Islet precursor cell (in vitro differentiated cells): ENCODE measurements at places on chromosomes 7 and 10.

DNA sequence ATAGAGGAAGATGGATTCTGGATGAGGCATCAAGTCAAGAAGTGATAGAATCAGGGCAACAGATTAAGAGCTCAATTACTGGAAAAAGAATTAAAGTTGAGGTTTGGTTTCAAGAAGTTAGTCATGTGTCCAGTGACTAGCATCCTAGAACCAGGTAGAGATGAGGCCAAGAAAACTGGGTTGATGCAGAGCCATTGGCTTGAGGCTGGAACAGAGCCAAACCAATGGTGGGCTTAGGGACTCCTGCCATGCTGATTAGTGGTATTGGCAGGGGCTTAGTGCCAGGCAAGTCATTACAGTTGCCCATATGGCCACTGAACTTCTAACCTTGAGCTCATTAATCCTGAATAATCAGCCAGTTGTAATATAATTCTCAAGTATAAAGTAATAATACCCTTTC lies 18.5 kb downstream of the ZNF277 start:
- no peak for DNase-seq

DNA sequence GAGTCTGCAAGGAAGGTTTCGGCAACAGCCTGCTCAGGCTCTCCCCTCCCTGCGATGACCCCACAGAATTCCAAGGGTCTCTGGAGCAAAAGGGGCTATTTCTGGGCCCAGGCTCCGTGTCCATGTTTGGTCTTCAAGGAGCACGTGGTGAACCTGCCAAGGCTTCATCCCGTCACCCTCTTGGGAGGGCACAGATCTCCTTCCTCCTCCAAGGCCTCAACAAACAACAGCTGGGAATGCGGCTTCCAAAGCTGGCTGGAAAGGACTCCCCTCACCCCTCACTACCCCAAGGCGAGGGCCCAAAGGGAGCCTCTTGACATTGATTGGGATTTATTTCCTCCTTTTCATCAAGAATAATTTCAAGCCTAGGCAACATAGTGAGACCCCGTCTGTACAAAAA lies 14.0 kb upstream of the KPNA7 start:
- DNase-seq = no peak

- DNase-seq = no peak
Measured at GRCh38 chr7:19139706-19140327, 5.4 kb downstream of the FERD3L start.

DNA sequence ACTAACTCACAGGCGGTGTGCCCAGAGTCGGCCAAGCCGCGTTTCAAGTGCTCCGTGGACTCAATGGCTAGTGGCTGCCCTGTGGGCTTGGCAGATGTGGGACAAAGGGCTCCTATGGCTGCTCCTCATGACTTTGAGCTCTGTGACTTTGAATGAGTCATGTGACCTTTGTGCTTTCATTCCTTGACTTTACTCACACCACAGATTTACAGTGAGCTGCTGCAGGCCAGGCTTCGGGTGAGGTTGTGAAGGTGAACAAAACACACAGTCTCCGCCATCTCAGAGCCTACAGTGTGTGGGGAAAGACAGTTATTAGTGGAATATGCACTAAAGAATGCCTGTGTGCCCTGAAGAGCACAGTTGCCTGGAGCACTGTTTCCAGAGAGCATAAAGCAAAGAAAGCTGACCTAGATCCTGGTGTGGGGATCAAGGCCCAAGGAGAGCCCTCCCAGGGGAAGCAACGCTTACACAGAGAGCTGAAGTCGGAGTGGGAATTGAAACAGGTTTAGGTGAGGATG lies 29.7 kb upstream of the PLEKHA1 start:
- DNase-seq = no peak

- no peak for DNase-seq
Measured at GRCh38 chr7:69199661-69200060, 398.6 kb upstream of the AUTS2 start.

DNA sequence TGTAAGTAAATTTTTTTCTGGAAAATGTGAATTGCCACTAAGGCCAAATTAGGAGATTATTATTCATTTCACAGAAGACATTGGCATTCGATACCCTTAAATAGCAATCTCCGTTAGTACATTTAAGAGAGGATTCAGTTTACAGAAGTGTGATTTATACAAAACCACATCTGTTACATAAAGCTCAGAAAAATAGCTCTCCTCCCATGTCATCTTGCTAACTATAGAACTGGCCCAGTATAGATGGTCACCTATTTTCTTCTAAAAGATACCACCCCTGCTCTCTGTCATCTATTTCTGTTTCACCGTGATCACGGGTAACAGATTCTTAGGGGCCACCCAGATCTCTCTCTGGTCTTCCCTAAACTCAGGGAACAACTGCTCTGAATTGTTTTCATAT lies 119.1 kb downstream of the HIP1 start:
- DNase-seq = no peak

DNA sequence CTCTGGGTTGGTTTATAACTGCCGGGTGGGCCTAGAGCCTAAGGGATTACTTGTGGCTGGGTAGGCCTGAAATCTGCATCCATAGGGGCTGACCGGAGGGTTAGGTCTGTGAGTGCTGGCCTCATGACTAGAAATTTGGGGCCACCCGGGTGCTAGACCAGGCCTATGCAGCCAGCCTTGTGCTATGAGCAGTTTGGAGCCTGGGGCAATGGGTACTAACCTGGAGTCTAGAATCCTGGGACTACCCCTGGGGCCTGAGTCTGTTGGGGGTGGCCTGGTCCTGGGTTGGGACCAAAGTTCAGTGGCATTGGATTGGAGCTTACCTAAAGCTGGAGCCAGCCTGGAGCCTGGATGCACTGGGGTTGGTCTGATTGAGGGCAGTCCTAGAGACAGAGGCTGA lies 995.2 kb downstream of the ANKRD7 start:
- no peak for DNase-seq

DNA sequence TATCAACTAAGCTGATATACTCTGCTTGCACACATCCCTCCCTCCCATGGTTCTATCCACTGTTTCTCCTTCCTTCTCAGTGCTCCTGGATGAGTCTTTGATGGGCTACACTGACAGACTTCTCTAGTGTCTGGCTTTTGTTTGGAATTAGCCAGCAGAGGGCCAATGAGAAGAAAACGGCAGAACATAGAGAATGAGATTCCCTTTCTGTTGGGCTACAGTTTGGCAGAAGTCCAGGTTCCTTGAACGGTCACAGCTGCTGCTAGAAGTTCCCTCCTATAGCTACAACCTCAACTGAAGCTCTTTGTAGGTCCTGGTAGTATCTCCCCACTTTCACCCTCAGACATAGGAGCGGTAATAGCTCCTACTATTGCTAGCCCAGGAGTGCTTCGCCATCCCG lies 251.1 kb upstream of the LRRN3 start:
- DNase-seq = peak; percentile 59

GRCh38 chr10:3215153-3215775 lies 42.7 kb upstream of the PITRM1 start:
- DNase-seq = peak; percentile 55

GRCh38 chr7:50607524-50608125 lies 42.4 kb upstream of the DDC start:
- DNase-seq = no peak

GRCh38 chr10:95312257-95312656 lies 21.5 kb upstream of the PDLIM1 start:
- no peak for DNase-seq

DNA sequence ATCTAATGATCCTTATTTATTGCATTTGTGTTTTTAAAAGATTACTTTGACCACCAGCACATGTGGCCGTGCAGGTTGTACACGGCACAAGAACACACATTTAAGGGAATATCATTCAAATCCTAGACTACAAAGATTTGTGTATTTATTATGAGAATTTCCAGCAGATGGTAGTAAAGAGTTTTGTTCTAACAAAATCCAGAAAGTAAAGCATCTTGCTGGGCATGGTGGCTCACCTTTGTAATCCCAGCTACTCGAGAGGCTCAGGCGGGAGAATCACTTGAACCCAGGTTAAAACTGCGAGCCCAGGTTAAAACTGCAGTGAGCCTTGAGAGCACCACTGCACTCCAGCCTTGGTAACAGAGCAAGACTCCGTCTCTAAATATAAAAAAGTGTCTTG lies 31.5 kb downstream of the MACROH2A2 start:
- no peak for DNase-seq

GRCh38 chr7:141715018-141715417 lies 6.9 kb downstream of the WEE2 start:
- no peak for DNase-seq

- DNase-seq = no peak
Measured at GRCh38 chr10:71727105-71727737, 7.6 kb upstream of the C10orf105 start.

DNA sequence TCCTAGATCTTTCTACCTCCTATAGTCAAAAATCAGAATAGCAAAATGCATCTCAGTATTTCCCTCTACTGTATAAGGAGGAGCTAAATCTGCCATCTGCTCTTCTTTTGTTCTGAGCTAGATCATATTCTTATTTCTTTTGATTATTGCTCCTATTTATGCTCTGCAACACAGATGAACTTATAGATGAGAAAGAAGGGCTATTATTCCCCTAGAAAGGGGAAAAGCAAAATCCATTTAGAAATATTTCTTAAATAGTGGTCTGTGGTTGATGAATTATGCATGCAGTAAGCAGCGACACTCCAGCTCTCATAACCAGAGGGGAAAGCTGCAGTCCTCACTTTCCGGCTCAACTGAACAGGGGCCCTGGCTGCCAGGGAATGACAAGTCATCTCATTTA lies 207.3 kb upstream of the SORCS1 start:
- no peak for DNase-seq

- DNase-seq = peak; percentile 67
Measured at GRCh38 chr7:29806208-29806994, at the start of gene WIPF3. WIPF3 (plus strand) TSS chr7:29806508; CDS start chr7:29834725, 28,217 bp downstream.

DNA sequence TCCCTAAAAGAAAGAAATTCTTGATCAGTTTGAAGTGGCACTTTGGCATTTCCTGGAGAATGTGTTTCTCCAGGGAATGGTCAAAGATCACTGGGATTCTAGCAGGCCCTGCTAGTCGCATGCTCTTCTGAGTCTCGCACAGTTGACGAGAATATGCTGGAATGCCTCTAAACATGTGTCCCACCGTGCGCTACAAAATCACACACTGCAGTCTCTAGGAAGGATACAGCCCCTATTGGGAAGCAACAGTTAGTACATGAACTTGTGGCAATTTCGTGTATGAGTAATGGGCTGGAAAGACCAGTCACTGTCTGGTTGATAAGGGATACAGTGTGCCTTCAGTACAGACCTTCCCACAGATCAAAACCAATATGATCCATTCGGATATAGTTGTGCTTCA lies 257.9 kb downstream of the PRPF18 start:
- DNase-seq = peak; percentile 62

DNA sequence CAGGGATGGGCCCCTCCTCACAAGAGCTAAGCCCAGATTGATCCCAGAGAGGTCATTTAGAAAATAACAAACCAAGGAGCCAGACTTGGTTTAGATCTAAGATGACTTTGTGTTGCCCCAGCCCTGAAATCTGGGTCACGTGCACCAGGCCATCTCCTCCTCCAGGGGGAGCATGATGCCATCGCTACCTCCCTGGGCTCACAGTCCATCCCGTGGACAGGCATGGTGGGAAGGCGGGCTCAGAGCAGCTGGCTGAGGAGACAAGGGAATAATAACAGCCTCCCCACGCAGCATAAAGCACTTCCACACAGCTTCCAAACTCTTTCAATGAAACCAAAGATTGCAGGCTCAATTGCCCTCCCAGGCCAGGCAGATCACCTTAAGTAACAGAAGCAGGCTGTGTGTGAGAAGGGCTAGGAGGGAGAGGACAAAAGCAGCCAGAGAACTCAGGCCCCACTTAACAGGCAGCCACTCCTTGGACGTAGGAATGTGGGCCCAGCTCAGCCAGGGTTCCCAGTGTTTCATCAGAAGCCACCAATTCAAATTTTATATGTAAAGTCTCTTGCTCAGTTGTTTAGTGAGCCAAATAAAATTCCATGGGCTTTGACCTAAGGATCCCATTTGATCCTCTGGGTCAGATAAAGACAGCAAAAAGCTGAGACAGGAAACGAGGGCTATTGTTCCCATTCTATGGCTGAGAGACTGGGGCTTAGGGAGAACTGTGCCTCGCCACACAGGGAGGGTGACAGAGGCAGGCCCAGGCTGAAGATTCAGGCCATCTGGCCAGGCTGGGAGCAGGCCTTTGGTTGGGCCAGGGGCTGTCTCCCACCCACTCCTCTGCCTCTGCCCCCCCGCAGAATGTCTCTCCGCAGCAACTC lies 100.2 kb downstream of the COL13A1 start:
- peak; percentile 86 for DNase-seq

GRCh38 chr10:33602278-33602677 lies 267.8 kb upstream of the NRP1 start:
- DNase-seq = no peak
